ENCODE measurements at places on chromosomes 2 and 18.

GRCh38 chr2:193679847-193680246 lies 1485.1 kb upstream of the TMEFF2 start:
- DNase-seq: no peak

GRCh38 chr18:21163647-21164547 lies 52.3 kb upstream of the ROCK1 start:
- no peak for DNase-seq

DNA sequence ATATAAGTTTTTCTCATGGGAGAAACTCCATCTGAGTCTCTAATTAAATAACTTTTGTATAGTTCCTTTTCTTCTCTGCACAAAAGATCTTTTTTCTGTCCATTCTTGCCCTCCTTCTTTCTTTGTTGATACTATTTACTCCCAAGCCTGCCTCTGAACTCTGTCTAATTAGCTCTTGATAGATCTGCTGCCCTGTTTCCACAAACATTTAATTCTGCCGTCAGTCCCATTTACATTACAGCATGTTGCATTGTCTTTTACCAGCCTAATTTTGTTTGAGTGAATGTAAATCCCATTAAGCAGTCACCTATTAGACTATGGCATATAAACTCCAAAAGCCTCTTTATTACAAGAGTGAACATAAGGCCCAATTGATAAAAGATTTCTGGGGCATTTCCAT lies 254.4 kb downstream of the ERBB4 start:
- no peak for DNase-seq

GRCh38 chr2:168087401-168087800 lies 160.0 kb downstream of the STK39 start:
- no peak for DNase-seq

DNA sequence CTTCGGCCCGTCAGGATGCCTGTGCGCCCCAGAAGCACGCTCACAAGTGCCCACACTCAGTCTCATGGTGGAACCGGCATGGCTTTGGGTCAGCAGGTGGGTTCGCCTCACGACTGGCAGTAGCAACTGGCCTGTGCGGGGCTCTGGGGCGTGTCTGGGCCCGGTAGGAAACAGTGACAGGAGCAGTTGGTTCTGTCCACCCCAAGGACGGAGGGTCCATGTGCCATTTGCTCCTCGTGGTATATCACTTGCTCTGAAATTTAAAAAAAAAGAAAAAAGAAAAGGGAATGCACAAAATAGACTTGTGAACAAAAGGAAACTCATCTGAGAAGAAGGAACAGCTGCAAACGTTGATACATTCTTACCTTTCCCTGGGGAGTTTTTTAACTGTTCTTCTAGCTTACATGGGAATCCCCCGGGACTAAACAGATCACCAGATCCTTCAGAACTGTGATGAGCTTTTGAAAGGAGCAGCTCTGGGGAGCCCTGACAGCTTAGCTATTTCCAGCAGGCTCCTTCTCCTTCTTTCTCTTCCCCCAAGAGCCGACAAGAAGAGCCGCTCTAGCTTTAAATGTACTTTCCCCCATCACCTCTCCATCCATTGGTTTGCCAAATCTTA lies 42.8 kb downstream of the TRAPPC12 start:
- DNase-seq: no peak

DNA sequence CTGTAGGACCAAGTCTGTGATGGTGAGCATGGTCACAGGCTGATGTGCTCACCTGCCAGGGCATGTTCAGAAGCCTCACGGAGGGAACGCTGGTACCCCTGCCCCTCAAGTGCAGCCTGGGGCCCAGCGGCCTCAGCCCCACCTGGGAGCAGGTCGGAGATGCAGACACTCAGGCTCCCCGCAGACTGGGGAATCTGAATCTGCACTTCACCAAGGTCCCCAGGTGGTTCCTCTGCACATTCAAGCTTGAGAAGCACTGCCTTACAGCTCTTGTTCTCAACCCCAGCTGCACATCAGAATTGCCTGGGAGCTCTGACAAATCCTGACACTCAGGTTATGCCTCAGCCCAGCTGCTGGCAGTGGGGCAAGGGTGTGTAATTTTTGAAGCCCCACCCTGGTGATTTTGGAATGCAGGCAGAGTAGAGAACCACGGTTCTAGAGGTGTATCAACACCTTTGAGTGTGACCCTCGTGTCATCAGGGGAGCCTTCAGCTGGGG lies 54.8 kb downstream of the CRACDL start:
- DNase-seq: no peak

GRCh38 chr18:63299837-63300745 lies 19.5 kb downstream of the BCL2 start:
- no peak for DNase-seq

DNA sequence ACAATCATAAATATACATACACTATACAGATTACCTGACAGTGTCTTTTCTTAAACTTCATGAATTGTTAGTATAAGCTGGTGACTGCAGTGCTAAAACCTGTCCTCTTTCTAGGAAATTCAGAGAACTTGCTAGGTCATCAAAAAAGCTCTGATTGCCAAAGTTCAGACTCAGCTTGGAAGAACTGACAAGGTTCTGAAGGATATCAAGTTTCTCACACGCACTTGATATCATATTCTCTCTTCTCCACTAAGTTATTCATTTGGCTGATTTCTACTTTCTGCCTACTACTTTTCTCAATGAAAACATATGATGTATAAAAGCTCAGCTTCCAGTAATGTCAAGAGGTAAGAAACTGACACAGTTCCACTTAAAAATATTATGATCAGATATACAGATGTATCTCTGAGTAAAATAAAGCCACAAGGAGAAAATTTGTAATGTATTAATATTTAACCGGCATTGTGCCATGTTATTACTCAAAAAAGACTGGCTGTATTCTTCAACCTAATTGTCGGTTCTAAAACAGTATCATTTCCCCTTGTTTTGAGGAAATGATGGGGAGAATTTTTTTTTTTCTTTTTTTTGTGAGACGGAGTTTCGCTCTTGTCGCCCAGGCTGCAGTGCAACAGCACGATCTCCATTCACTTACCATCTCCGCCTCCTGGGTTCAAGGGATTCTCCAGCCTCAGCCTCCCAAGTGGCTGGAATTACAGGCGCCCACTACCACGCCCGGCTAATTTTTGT lies 2.4 kb downstream of the OSBPL1A start:
- no peak for DNase-seq

DNA sequence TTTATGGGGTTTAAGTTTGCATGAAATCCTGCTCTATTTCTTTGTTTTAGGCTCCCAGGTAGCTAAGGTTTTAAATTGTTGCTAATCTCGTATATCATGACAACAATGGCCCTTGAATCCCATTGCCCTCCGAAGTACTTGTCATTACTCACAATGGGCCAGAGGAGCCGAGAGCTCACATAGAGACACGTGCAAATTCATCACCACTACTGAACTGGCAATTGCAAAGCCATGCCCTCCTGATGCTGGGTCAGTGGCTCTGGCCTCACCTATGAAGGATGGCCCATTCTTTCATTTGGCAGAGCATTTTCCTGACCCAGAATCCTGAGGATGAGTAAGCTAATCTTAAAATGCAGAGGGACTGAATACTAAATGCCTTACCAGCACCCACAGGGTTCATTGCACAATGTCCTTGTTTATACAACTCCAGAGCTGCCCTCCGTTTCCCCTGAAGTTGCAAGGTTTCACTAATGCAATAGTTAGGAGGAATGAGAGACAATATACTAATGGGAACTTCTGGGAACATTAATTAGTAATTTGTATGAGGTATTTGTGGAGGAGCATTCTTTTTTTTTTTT lies 71.6 kb upstream of the GAREM1 start:
- DNase-seq: no peak

DNA sequence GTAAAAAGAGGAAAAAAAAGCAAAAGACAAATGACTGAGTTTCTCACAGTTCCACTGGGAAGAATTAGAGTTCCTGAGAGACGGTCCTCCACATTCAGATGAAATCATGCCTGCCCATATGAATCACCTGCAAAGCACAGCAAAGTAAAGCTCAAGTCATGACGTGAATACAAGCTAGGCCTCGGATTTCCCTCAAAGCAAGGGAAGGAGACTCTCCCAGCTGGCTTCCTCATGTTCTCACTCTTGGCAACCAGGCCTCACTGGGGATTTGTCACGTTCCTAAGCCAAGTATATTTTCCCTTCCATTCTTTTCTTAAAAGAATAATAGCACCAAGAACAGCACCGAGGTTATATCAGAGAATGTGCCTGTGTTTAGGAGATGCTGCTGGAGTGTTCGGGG lies 47.0 kb downstream of the CYP27C1 start:
- no peak for DNase-seq

GRCh38 chr18:23265682-23266399 lies 130.6 kb downstream of the CABLES1 start:
- DNase-seq: no peak

DNA sequence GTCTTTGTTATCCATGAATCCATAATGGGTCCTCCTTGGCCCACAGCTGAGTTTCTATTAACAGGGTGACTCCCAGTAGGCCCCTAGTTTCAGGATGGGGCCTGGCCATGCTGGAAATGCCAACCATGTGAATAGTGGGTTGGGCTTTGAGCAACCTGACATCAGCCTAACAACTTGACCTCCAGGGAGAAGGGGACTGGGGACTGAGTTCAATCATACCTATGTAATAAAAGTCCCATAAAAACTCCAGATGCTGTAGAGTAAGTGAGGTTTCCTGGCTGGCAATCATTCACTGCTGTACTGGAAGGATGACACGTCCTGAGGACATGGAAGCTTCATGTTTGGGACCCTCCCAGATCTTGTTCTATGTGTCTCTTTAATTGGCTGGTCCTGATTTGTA lies 7.9 kb downstream of the REV1 start:
- DNase-seq: no peak

DNA sequence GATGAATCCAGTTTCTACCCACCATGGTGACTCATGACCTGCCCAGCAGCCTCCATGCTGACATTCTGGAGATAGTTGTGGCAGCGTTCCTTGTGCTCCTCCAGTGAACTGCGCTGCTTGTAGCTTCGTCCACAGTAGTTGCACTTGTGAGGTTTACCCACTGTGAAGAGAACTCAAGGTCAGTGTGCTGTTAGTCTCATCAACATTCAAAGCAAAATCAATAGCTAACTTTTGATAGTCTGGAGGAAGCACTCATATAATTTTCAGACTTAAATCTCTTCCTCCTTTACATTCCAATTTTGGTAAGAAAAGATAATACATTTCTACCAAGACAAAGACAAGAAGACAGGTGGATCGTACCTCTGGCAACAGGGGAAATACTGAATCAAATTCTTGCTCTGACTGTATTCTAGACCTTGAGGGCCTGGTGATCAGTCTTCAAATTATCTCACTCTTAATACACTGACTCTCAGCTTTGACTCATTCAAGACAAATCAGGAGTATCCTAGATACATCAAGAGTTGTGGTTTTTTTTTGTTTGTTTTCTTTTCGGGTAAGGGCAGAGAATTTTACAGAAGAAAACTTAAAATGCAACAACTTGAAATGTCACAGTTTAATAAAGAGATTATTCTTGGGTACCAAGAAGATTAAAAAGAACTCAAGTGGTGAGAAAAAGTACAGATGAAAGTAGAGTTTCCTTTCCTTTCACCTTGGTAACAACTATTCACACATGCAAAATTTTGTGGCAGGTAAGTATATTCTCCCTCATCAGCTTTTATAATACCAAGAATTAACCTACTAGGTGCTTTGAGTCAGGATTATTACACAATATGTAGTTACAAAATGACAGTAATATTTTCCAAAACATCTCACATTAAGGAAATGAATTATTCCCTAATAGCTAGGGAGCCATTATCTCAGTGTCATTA lies 129.2 kb downstream of the IKZF2 start:
- no peak for DNase-seq

GRCh38 chr18:10051877-10052631 lies 138.2 kb downstream of the VAPA start:
- no peak for DNase-seq

- no peak for DNase-seq
Observed at GRCh38 chr2:202104286-202104870, 31.3 kb downstream of the KIAA2012 start.

DNA sequence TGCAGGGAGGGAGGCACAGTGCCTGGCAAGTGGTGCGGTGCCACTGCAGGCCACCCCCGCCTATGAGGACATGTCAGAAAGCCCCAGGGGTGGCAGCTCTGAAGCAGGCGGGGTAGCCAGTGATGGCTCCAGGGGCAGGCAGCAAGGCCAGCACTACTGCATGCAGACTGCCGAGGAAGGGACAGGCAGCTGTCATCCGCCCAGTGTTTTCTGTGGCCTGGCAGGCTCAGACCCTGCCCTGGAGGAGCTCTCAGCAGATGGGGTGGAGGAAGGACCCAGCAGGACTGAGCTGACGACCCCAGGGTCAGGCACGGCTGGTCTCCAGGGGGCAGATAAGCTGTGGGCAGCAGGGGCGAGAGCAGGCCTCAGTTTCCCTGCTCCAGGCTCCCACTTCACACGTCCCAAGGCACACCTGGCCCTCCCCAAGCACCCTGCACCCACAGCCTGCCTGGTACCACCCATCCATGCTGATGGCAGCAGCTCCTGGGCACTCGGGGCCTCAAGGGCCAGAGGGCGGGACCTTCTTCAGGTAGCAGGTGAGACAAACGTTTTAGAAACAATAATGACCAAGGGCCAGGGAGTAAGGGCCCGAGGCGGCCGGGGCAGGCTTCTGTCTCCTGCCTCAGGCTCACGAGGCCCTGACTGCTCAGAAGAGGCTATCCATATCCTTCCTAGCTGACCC lies 48.5 kb downstream of the HS6ST1 start:
- DNase-seq: no peak
